AG10803 (cell line): ENCODE measurements at places on chromosomes 11 and 22.
A peak's percentile ranks its signal among the peaks of the same experiment; 100 is the strongest.

DNA sequence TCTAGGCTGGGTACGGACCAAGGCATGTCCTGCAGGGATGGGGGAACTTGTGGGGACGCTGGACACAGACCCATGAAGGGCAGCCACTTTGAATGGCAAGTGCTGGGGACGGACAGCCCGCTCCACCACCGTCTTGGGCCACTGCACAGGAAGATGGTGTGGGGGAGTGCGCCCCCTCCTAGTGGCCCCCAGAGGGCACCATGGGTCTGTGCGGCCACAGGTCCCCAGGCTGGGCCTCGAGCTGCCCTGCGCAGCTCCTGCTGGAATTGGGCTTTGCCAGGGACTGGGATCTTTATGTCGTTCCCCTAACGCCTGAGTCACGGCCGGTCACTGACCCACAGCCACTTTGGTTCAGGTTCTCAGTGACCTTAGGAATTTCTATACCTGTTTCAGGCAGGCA, 44.4 kb downstream of the NAT10 start:
- peak; percentile 18 for DNase-seq

- DNase-seq = no peak
Measured at GRCh38 chr11:115911613-115912346, 407.6 kb upstream of the CADM1 start.

GRCh38 chr11:101482556-101483124, 101.2 kb downstream of the TRPC6 start:
- peak; percentile 13 for DNase-seq

- peak; percentile 50 for DNase-seq
Measured at GRCh38 chr11:12719221-12719620, 45.0 kb downstream of the TEAD1 start.

GRCh38 chr22:46513908-46514550, 23.4 kb downstream of the CELSR1 start:
- DNase-seq = no peak

DNA sequence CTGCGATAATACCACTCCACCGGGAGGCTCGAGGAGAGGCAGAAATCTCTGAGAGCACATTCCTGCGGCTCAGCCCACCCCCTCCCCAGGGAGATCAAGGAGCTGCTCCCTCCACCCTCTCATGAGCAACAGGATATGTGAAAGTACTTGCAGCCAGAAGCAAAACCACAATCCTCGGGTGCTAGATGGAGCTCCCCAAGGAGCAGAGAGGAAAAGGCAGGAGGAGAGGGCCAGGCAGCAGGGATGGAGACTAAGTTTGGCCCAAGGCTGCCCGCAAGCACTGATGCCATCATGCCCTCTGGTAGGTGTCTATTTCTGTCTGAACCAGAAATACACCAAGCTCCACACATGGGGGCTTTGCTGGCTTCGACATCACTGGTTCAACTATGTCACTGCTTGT, 22.3 kb downstream of the VPS37C start:
- DNase-seq = peak; percentile 86

- no peak for DNase-seq
Measured at GRCh38 chr11:29484548-29484947, 532.3 kb downstream of the KCNA4 start.

- DNase-seq = no peak
Measured at GRCh38 chr11:33935005-33935404, 43.1 kb upstream of the LMO2 start.

DNA sequence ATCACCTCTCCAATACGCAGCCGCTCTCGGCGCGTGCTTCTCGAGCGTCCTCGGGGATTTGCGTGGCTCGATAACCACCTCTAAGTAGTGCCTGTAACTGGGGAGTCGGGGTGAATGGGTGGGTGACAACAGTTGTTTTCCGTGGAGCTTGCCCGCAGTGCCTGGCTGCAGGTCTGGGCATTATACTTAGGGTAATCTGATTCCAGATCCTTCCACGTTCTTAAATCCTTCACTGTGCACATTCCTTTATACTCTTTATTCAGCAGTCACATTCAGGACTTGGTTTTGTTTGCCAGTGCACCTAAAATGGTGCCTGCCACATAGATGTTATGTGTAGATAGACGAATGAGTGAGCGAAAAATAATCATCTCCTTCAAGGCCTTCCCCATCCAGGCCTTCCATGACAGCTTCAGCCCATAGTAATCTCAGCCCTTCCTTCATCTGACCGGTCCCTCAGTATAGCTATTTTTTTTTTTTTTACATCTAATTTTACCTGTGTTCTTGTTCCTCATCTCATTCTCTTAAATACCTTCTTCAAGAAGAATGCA, 602 bp downstream of the NAT10 start:
- DNase-seq = peak; percentile 13

- DNase-seq = peak; percentile 37
Measured at GRCh38 chr11:13061294-13061990, 52.3 kb downstream of the RASSF10 start.

- peak; percentile 36 for DNase-seq
Measured at GRCh38 chr11:34915136-34916014, 804 bp downstream of the APIP start.

GRCh38 chr11:96088914-96089313, 165.0 kb upstream of the MTMR2 start:
- DNase-seq = no peak

GRCh38 chr11:96014217-96014616, 90.3 kb upstream of the MTMR2 start:
- peak; percentile 60 for DNase-seq

GRCh38 chr11:68978626-68978930, 2.2 kb downstream of the MRGPRD start:
- DNase-seq = no peak

GRCh38 chr11:47247502-47247901, 1.1 kb downstream of the ACP2 start:
- no peak for DNase-seq

DNA sequence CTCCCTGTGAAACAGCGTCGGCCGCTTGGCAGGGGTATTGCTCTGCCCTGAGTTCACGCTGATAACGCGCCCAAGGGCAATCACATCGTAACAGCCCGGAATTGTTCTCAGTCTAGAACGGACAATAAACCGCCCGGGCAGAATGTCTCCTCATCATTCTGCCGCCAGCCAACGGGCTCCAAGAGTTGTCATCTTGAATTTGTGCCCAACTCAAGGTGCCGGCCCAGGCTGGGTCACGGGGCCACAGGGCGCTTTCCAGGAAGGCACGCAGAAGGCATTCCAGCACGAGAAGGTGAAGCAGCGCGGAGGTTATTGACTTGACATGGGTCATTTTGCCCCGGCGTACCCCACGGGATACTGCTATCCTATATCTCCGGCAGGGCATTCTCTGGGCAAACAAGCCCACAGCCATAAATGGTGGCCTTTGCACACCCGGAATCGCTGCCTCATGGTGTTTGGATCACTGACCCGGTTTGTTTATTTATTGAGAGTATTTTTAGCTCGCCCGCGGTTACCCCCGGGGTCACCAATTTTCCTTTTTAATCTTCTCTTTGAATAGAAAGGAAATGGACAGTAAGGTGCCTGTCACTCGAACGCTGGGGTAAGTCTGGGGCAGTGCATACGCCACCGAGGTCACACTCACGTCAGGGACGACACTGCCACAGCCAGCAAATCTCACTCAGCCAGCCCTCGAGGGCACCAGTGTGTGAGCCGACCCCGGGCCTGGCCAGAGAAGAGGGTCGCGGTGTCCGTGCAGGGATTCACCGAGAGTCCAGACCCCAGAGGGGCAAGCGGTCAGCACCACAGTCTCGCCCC, 72.4 kb upstream of the FGF3 start:
- no peak for DNase-seq

- DNase-seq = no peak
Measured at GRCh38 chr22:43128928-43129424, 14.2 kb downstream of the MCAT start.

DNA sequence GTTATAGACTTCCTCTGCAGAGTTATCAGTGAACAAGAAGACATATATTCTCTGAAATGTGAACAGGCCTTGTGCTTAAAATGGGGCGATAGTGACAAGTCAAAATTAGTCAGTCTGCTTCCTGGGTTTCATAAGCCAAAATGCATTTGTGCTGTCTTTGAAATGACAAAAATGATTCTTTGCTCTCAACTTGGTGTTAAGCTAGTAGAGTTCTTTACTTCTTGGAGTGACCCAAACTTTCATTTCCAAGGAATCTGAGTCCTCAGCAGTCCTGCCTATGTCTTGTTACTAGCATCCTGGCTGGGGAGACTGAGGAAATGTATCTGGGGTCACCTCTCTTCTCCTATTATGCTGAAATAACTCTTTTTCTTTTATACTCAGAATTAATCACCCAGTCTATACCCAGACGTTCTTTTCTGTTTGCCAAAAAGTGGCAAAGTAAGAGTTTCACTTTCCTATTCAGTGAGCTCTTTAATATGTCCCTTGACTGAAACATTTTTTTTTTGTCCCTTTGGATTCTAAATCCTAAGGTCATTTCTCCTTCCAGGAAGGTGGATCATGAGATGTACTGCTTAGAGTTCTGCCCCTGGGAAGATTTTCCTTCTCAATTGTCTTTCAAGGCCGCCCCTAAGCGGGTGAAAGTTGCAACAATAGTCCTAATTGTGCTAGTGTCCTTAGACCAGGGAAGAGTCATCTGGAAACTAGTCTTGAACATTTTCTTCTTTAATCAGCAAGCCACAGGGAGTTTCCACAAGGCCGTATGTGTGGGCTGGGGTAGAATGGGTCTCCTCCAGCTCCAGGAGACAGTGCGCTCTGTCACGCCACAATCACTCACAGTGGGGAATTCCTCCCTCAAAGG, 53.0 kb upstream of the RDX start:
- no peak for DNase-seq

GRCh38 chr11:58575377-58576020, at the start of gene LPXN:
Gene LPXN, minus strand, starts transcription at chr11:58575856. Its CDS starts 84 bp downstream, at chr11:58575772.
- peak; percentile 83 for DNase-seq

- no peak for DNase-seq
Measured at GRCh38 chr11:76554767-76555166, 109.9 kb downstream of the EMSY start.

- no peak for DNase-seq
Measured at GRCh38 chr22:44759430-44760310, 7.3 kb downstream of the ARHGAP8 start.

- DNase-seq = peak; percentile 81
Measured at GRCh38 chr22:29503811-29504372, 23.9 kb downstream of the NEFH start.

- DNase-seq = no peak
Measured at GRCh38 chr11:57174656-57175055, 7.1 kb upstream of the LRRC55 start.

GRCh38 chr11:105840391-105840790, 181.6 kb downstream of the MSANTD4 start:
- DNase-seq = no peak

DNA sequence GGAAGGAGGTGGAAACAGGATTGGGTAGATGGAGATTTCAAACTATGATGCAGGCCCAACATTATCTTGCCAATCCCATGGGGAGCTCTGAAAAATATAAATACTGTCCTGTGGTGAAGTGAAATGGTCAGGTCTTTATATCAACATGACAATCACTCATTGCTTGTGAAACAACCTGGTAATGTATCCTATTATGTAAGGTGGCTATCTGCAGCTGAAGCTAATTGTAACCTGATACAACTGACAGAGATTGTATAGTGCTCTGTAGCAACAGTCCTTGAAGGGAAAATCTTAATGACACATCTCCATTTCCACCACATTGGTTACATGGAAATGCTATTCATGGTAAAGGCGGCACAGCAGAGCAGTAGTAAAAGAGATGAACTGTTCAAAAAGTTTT, 20.7 kb upstream of the CHORDC1 start:
- no peak for DNase-seq

DNA sequence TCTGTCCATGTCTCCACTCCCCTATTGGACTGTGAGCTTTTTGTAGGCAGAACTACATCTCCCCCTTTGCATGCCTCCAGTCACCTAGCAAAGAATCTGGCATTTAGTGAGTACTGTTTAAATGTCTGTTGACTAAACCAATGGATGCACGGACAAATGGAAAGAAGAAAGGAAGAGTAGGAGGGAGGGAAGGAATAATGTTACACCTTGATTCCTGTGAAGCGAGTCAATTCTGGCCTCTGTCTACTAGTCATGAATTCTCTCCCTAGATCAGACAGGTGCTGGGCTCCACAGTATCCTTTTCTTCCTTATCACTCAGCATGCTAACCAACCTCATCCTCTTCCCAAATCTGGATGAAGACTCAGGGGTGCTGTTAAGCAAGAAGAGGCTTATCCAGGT, 33.6 kb downstream of the GALNT18 start:
- no peak for DNase-seq

- DNase-seq = no peak
Measured at GRCh38 chr22:19903031-19903430, 38.5 kb upstream of the COMT start.

DNA sequence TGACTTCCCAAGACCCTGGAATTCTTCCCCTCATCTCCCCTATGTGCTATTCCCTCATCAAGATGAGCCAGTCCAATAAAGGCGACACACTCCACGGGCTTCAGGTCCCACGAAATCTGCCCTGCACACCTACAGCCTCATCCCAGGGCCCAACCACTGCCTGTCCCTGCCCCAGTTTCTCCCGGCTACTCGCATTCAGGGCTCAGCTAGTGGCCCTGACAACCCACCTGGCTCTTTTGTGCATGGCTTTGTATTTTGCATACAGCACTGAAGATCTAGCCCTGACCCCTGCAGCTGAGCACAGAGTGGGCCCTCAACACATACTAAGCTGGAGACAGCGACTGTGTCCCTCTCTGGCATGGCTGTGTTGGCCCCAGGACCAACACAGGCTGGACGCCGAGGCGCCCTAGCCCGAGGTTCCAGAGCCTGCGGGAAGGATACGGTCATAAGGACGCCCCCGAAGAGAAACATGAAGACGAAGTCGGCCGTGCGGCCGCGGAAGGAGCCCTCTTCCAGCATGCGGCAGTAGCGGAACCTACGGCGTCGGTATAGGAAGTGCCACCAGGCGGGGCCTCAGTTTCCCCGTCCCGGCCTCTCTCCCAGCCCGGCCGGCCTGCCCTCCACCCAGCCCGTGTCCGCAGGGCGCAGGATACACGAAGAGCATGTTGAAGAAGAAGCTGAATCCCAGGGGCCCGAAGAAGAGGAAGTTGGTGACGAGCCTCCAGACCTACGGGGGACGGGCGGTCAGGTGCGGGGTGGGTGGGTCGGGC, 710 bp downstream of the DERL3 start:
- DNase-seq = no peak
